ENCODE measurements at places on chromosomes 2 and 18.

GRCh38 chr2:156333274-156333950 is 891 bp upstream of the NR4A2 start:
- DNase-seq: no peak

GRCh38 chr2:176409671-176410070 is 140.4 kb downstream of the MTX2 start:
- DNase-seq: no peak

DNA sequence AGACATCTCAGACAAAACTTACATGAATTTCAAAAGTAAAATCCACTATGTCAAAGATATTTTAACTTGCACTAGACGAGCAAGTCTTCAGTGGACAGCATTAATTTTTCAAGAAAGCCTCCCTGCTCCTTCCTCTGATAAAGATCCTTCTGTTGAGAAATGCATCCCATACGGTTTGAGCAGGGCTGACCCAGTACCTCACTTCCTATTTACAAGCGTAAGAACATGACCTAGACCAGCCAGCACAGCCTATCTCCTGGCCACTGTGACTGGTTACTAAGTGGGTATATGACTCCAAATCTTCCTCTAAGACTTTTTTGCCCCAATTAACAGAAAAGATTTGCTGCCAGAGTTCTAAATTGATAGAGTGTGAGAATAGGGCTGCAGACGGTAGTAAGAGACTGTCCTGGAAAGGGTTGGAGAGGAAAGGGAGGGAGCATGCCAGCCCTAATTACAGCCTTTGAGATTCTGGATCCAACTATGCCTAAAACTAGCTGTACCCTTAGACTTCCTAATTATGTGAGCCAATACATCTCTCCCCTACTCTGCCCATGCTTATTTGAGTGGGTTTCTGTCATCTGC is 108.4 kb downstream of the PRELID3A start:
- no peak for DNase-seq

DNA sequence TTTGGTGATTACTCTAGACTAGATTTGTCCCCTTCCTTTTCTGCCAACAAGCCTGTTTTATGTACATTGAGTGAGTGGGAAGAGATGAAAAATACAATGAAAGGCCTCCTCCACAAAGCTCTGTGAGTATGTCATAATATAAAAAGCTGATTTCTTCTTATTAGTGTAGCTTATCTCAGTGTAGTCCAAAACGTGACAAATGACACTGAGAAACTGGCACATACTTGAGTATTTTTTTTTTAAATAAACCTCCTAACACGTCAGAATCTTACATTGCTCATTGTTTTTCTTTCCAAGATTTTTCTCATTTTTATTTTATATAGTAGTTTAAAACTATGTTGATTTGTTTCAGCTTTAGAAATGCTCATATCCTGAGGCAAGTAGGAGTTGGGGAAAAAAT is 17.9 kb upstream of the FIGN start:
- DNase-seq: no peak

DNA sequence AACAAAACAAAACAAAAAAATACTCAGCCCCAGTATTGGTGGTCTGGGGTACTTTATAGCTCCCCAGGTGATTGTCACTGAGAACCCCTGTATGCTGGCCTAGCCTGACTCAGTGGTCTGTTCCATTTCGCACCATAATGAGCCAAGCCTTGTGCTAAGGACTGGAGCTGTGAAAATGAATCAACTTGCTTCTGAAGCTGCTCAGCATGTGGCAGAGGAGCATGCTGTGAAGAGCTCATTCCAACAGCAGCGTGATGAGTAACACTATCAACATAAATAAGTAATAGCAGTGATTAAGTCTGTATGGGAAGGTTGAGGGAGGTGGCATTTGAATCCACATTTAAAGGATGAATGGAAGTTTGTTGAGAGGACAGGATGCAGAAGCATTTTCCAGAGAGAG is 67.2 kb upstream of the ATL2 start:
- no peak for DNase-seq

GRCh38 chr2:227932001-227932400 is 60.6 kb downstream of the DAW1 start:
- no peak for DNase-seq

DNA sequence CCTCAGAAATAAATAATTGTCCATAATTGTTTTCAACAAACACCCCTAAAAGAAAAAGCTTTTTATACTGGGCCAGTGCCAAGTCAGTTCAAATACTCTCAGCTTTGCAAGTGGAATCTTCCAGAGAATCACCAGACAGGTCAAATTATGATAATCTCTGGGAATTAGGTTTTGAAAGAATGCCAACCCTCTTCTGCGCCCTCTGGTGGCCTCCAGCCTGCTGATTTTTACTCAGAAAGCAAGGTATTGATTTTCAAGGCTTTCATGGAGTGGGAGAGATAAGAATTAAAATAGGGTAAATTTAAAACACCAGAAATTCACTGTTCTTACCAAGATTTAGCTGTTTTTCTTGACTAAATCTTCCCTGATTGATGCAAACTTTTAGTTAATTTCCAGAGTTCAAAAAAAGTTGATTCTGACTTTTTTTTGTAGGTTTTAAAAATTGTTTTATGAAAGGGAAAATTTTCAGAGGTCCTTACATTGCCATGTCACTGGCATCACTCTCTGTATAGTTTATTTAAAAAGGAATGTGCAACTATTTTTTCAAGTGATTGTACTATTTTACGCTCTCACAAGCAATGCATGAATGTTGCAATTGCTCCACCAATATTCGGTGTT is 282.9 kb upstream of the TNP1 start:
- DNase-seq: no peak

DNA sequence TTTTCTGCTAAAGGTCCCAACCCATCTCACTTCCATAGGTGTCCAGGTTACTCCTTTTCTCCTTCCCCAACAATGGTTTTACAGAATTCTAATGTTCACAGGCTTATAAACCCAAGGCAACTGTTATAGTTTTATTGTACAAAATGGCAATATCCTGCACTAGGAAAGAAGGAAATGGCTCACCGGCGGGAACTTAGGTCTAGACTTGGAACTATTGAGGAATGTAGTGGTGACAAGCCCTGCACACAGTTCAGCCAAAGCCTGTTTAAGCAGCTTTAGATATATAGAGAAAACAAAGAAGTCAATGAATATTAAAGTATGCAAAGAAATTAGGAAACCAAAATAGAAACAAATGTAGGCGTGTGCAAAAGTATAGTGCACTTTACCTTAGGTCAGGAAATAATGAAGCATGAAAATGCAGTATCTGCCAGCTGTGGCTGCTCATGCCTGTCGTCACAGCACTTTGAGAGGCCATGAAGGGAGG is 22.7 kb upstream of the KCNG3 start:
- DNase-seq: no peak

DNA sequence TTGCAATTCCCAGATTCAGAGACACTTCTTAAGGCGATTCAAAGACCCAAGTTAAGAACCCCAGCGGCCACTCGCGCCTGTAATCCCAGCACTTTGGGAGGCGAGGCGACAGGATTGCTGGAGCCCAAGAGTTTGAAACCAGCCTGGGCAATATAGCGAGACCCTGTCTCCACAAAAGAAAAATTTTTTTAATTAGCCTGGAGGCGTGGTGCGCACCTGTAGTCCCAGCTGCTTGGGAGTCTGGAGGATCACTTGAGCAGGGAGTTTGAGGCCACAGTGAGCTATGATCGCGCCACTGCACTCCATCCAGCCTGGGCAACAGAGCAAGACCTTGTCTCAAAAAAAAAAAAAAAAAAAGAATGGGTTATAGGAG is 585 bp upstream of the ANAPC1 start:
- DNase-seq: no peak

DNA sequence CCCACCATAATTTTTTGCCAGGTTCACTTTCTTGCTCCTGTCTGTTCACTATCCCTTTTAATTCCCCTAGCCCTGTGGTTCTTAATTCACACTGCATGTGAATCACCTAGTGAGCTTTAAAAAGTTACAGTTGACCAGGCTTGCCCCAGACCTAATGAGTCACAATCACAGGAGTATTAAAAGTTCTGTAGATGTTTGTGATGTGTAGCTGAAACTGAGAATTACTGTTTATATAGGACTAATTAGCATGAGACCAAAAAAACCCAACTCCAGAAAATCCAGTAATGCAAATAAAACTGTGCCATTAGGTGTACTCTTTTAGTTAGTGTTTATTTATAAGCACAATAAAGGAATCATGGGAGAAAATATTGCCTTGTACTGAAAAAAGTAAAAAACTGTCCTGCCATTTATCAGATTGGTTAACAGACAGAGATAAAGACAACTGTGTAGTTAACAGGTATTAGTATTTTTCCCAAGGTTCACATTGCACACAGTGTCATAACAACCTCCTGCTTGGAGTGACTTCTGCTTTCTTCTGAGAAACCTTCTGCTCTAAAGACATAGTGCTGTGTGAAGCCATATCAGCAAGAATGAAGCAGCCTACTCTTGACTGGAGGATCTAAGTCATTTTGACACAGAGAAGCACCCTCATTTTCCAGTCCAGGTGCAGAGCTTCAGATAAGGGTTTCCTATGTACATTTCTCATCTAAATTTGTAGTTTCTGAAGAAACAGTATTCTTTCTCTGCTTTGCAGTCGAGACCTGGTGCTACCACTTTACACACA is 39.0 kb downstream of the VAPA start:
- no peak for DNase-seq

DNA sequence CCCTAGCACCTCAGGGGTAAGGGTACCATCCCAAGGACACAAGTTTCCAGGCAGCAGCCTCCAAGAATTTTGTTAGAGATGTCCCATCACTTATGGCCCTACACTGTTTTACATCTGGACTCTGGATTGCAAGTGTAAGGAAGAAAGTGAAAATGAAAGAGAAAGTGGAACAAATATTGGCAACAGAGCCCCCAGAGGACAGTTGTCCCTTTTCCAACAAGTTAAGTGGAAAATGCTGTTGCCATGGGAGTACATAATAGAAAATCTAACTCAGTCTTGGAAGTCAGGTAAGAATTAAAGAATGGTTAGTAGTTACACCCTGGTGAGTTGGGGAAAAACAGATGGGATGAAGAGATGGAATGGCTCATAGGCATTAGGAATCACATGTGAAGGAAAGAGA is 50.6 kb downstream of the TTC21B start:
- DNase-seq: no peak

DNA sequence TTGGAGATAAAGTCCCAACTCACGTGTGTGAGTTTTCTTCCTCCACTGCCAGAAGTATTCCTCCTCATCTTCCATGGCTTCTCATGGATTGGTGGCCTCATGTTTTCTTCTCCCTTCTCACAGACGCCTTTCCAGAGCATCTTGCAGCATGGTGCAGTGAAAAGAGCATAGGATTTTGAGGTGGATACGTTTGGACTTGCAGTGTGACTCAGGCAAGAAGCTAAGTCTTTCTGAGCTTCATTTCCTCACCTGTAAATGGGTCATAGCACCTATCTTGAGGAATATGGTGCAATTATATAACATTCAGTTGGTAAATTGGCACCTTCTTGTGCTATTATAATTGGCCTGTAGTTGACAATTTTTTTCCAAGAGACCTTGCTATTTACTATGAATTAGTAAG is 247.6 kb downstream of the RDH14 start:
- no peak for DNase-seq

DNA sequence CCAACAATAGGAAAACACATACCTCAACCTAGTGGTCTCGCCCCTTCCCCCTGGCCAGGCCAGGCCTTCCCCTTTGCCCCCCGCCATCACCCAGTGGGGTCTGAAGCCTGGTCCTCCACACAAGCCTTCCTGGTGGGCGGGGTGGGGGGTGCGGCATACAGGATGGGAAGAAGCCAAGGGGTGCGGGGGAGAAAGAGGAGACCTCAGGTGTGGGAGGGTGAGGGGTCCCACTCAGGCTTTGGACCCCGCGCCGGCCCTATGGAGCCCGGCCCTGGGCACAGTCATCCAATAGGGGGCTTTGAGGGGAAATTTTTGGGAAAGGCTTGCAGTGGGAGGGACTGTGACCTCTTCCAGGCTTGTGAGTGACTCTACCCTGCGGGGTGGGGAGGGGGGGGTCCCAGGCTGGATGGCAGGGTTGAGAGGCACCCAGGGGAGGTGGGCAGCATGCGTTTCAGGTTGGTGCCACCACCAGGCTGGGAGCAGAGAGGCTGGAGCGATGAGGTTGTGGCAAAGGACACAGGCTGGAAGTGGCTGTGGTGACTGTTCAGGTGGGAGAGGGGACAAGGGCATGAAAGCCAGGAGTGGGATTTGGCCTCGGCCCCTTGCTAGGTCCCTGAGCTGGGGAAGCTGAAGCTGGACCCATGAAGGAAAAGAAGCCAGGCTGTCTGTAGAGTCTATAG is 1.3 kb downstream of the SLC66A3 start:
- no peak for DNase-seq

DNA sequence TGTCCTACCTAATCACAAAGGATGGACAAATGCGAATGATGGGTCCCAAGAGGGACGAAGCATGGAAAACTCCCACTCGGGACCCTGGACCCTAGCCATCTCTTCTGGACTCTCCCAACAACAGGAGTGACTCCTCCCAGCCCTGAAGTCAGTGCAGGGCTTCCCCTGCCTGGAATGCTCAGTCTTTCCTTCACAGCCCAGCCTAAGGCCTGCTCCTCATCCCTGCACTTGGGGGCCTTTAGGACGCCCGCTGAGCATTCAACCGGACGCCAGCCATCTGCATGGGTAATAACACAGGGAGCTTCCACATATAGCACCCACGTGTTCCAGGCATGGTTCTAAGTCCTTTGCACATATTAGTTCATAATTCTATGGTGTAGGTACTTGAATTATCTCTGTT is 237.5 kb downstream of the KLHL29 start:
- no peak for DNase-seq

- no peak for DNase-seq
Observed at GRCh38 chr2:238709325-238710025, 138.4 kb upstream of the TWIST2 start.

GRCh38 chr2:67448648-67449047 is 51.5 kb downstream of the ETAA1 start:
- no peak for DNase-seq

DNA sequence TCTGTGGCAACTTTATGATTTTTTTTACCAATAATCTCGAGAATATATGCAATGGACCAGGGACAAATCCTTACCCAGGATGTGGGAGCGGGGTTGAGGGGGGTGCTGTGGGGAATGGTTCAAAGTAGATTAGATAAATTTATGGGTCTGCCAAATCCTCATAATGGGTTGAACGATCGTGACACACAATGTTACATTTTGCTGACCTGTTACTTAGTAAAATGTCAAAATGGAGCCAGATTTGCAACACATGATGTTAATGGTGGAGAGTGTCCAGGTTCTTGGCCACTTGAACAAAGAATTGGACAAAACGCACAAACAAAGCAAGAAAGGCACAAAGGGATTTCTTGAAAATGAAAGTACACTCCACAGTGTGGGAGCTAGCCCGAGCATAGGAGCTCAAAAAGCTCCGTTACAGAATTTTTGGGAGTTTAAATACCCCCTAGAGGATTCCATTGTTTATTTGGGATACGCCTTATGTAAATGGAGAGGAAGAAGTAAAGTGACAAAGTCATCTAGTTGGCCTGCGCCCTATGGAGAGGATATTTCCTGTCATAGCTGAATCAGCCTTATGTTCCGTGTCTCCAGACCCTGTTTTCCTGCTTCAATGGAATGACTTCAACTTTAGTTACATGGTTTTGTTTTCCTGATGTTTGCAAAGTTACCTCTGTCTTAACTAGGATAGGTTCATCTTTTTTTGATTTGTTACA is 776.0 kb downstream of the DCC start:
- DNase-seq: no peak

Measured in activated naive CD4-positive, alpha-beta T cell (primary cell).